ENCODE measurements at places on chromosomes 3 and 15.

- DNase-seq = peak; percentile 97
These were observed 53.8 kb downstream of the CDCP1 start for GRCh38 chr3:45092132-45093031.

GRCh38 chr3:38157595-38157994 is 7.7 kb upstream of the OXSR1 start:
- no peak for DNase-seq

- DNase-seq = peak; percentile 73
These were observed 15.1 kb upstream of the CCDC80 start for GRCh38 chr3:112656043-112656442.

DNA sequence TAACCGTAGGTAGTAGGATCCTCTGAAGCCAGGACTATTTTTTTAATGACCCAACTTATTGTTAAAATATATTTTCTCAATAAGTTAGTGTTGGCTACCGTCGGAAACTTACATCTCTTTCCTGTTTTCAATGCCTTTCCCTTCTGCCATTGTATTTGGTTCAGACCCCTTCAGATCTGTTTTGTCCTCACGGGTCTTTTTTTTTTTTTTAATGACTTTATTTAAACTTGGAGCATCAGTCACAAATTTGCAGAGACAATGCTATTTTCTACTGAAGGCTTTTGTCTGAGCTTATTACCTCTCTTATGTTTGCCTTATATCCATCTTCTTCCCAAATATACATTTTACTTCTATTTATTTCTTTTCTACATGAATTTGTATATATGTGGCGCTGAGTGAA is 47.6 kb downstream of the PDE8A start:
- DNase-seq = no peak

DNA sequence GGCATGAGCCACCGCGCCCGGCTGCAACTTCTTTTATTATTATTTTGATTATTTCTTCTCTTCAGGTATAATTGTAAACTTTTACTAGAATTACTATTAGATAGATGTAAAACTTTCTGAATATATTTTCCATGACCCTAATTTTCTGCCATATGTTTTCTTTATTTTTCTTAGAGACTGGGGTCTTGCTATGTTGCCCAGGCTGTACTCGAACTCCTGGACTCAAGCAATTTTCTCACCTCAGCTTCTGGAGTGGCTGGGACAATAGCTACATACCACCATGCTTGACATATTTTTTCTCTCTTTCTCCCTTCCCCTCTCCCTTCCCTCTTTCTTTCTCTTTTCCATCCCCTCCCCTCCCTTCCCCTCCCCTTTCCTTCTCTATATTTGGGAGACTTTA is 29.6 kb upstream of the CHST2 start:
- DNase-seq = no peak

- no peak for DNase-seq
These were observed 27.9 kb downstream of the AKAP13 start for GRCh38 chr15:85408270-85408746.

GRCh38 chr3:9622438-9622837 is 26.9 kb upstream of the MTMR14 start:
- no peak for DNase-seq

DNA sequence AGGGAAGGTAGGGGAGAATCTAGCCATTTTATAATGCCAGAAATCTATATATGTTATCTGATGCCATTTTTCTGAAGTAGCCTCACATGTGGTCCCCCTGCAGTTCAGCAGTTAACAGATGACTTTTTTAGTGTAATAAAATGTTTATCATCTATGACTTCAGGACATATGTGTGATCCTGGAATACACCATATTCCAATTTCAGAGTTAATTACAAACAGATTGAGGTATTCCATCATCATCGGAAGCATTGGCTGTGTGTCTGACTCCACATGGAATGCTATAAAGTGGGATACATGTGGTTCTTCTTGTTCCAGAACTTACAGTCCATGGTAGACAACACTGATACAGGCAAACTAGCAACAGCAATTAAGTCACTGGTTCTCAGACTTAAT is 45.9 kb upstream of the LIMD1 start:
- DNase-seq = no peak

- no peak for DNase-seq
These were observed 77.6 kb downstream of the TCF12 start for GRCh38 chr15:56996093-56996492.

DNA sequence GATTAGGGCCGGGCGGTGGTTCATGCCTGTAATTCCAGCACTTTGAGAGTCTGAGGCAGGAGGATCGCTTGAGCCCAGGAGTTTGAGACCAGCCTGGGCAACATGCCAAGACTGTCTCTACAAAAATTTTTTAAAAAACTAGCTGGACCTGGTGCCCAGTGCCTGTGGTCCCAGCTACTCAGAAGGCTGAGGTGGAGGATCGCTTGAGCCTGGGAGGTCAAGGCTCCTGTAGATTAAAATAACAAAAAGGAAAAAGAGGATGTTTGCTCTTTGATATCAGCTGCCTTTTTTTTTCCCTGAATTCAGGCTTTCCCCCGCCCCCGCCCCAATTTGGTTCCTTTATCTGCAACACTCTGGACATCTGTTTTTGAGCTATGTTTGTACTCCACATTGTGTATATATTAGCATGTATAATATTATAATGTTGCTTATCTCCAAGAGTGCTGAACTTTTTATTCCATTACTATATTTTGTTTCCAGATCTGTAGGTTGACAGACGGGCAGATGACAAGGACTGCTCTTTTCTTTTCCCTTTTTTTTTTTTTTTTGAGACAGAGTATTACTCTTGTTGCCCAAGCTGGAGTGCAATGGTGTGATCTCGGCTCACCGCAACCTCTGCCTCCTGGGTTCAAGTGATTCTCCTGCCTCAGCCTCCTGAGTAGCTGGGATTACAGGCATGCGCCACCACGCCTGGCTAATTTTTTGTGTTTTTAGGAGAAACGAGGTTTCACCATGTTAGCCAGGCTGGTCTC is 4.6 kb downstream of the SNAP23 start:
- DNase-seq = no peak

GRCh38 chr3:134232951-134233350 is 17.7 kb downstream of the RYK start:
- no peak for DNase-seq

- no peak for DNase-seq
These were observed 88.3 kb downstream of the ATP10A start for GRCh38 chr15:25774871-25775270.

GRCh38 chr3:96192966-96193550 is 621.3 kb upstream of the EPHA6 start:
- no peak for DNase-seq

GRCh38 chr3:18249126-18249525 is 176.0 kb downstream of the SATB1 start:
- DNase-seq = no peak

DNA sequence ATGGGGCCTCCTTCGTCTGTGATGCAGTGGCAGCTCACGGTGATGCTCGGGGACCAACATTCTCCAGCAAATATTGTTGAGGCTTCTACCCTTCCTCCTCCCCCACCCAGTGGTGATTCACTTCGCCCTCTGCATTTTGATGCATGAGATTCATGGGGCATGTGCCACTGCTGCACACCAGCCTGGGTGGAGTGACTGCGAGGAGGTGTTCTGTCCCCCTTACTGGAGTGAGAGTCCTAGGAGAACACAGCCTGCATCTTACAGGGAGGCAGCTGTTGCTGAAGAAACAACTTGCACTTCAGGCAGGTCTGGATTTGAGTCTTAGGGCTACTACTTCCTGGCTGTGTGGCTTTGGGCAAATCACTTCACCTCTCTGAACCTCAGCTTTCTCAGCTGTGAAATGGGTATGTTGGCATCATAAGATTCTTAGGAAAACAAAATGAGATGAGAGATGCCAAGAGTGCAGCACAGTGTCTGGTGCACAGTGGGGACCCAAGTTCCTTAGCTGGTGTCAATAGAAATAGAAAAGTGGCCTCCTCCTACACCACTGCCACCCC is 10.2 kb upstream of the SKOR1 start:
- no peak for DNase-seq

- DNase-seq = no peak
These were observed 13.7 kb upstream of the COL8A1 start for GRCh38 chr3:99624496-99625236.

GRCh38 chr3:126599101-126599500 is 40.4 kb upstream of the C3orf22 start:
- DNase-seq = no peak

- peak; percentile 13 for DNase-seq
These were observed 57.9 kb downstream of the ARHGAP31 start for GRCh38 chr3:119352034-119352609.

DNA sequence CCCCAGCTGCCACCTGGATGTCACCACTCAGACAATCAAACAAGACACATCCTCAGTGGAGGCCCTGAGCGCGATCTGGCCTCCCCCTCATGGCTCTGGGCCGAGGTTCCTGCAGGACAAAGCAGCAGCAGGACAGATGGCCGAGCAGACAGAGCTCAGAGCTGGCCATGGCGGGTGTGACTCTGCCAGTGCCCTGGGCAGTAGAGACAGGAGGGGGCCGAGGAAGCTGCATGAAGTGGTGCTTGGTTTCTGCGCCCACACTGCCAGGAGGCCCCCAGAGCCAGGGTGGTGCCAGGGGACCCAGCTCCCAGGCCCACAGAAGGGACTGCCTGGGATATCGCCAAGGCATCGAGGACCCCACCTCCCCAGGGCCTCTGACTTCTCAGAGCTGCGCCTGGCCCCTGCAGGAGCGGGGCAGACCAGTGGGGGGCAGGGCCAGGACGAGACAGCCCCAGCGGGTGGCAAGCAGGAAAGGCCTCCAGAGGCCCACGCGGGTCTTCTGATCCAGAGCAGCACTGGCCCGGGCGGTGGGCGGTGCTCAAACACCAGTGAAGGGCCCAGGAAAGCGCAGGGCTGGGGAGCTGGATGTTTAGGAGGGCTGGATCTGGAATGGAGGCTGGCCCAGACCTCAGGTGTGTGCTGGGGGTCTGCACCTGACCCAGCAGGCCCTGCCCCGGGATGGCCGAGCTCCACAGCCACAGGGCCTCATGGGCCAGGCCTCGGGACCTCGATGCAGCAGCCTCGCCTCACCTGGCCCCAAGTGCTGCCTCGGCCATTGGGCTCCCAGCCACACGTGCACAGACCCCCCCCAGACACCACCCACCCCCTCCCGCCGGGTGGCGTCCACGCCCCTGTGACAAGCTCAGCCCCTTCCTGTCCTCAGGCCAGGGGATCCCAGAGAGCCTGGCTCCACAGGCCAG is 76.0 kb downstream of the GOLGA8G start:
- no peak for DNase-seq

DNA sequence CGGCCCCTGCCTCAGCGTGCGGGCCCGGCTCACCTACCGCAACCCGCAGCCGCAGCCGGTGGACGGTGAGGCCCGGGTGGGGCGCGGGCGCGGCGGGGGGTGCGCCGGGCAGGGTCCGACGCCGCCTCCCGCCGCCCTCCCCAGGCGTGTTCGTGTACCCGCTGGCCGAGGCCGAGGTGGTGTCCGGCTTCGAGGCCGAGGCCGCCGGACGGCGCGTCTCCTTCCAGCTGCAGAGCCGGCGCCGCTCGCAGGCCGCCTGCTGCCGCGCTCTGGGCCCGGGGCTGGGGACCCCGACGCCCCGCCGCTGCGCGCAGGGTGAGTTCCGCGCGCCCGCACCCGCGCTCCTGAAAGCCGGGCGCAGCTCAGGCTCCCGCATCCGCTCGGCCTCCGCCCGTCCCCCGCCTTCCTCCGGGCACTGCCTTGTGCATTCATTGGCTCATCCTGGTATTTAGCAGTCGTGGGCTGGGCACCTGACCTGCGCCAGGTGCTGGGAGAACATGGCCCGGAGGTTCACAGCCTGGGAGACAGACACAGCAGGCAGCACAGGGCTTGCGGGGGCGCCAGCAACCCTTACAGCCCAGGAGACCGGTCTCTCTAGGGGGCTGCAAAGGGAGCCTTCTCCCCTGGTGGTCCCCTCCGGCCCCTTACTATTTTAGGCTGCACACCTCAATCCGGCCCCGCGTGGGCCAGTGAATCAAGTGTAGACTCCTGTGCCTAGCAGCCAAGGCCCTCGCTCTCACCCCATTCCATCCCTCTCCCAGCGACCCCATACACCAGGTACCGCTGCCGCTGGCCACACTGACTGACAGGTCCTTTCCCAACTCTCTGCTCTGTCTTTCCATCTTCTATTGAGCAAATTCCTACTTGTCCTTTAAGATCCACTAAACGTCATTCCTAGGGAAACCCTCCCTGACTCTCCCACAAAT is 1.5 kb downstream of the VWA5B2 start:
- DNase-seq = no peak

GRCh38 chr15:64816452-64816851 is 9.0 kb downstream of the PIF1 start:
- no peak for DNase-seq

- DNase-seq = peak; percentile 32
These were observed 190.5 kb upstream of the NECTIN3 start for GRCh38 chr3:110881069-110881468.

DNA sequence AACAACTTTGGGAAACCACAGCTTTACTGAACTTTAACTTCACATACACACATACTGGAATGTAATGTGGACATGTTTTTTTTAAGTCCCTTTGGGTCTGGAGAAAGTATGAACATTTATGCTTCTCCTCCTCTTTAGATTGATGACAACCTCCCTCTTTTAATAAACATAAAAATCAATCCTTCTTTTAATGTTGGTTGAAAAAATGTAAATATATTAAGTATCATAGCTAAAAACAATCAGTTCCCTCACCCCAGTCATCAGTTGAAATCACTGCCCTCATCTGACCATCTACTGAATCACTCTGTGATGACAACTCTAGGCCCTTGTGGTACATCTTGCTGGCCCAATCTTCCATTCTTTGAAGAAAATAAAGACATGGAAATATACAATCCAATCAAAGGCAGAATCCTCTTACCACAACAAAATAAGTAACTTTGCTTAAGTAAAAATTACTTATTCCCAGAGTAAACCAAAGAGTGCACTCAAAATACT is 6.4 kb downstream of the AAGAB start:
- no peak for DNase-seq

DNA sequence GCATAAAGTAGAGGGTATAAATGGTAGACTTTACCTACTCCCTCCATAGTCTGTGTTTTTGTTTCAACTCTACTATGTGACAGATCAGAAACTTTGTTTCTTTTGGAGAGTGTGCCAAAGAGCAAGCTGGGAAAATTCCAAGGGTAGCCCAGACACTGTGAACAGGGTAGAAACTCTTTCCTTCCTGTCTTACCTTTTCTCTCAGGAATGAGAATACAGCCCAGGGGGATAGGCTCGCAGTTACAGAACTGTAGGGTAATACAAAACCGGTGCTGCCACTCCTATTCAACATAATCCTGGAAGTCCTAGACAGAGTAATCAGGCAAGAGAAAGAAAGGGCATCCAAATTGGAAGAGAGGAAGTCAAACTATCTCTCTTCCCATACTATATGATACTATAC is 256.3 kb downstream of the CPNE4 start:
- no peak for DNase-seq

- peak; percentile 62 for DNase-seq
These were observed 28.6 kb downstream of the PLD1 start for GRCh38 chr3:171781711-171782127.

DNA sequence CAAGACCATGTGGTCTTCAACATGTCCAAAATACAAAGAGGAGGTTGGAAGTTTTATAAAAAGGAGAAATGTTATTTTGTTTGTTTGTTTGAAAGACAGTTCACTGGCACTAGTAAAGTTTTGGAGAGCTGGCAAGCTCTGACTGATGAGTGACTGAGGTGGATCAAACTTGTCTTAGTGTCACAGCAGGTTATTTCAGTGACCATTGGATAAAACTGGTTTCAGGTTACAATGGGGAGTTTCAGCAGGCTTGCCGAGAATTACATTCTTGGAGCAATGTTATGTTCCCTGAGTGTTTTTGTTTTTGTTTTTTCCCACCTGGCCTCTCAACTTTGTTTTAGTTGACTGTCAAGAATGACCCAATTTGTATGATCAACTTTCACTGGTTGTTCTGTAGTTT is 414.5 kb upstream of the ARHGEF26 start:
- no peak for DNase-seq
